ENCODE measurements at places on chromosomes 3 and 15. TPM values are rescaled to one million over a fixed set of nuclear protein-coding genes. Genes with fewer than 3 reads are reported as not detected.

DNA sequence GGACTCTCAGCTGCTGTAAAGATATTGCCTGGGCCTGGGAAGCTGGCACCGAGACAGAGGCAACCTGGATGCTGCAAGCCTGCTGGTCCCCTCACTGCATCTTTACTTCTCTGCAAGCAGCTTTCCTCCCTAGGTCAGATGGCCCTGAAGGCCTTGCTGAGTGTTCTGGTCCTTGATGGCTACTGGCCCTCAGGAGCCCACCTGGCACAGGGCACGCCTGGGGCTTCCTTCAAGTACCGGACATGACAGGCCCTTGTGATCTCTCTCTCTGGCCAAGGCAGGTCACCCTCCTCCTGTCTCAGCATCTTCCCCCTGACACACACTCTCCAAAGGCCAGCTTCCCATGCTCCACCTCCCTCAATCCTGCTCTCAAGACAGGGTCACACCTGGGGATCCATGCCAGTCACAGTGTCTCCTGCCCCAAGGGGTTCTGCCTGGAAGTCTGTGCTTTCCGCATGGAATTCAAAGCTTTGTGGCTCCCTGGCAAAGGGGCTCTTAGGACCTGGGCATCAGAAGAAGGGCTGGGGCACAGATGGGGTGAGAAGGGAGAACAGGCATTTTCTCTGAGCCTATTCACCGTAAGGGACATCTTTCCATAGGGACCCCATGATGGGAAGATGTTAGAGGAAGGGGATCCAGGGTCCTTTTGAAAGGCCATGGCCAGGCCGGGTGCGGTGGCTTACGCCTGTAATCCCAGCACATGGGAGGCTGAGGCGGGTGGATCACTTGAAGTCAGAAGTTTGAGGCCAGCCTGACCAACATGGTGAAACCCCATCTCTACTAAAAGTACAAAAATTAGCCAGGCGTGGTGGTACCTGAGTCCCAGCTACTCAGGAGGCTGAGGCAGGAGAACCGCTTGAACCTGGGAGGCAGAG is 4.7 kb upstream of the PAQR5 start:
- DNase-seq, result no peak

GRCh38 chr15:38549222-38549621 is 15.4 kb downstream of the RASGRP1 start:
- no peak for DNase-seq

FOXB1 gene
- total RNA-seq, result not detected

DNA sequence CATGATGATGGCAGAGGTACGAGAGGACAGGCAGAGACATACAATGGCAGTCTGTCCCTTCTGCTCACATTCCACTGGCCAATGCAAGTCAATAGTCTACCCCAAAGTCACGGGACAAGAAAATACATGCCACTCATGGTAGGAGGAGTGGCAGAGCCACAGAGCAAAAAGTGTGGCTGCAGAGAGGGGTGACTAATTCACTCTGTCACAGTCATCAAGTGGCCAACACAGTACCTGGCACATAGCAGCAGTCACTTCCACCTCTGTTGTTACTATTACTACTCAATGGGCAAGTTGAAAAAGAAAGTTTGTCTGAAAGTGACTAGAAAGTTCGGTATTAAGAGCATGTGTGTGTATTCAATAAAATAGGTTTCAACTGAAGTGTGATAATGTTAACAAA is 91.4 kb downstream of the SMAD3 start:
- no peak for DNase-seq

BSN gene
- total RNA-seq, result 2.4 TPM

DAZL gene
- not detected for total RNA-seq

DNA sequence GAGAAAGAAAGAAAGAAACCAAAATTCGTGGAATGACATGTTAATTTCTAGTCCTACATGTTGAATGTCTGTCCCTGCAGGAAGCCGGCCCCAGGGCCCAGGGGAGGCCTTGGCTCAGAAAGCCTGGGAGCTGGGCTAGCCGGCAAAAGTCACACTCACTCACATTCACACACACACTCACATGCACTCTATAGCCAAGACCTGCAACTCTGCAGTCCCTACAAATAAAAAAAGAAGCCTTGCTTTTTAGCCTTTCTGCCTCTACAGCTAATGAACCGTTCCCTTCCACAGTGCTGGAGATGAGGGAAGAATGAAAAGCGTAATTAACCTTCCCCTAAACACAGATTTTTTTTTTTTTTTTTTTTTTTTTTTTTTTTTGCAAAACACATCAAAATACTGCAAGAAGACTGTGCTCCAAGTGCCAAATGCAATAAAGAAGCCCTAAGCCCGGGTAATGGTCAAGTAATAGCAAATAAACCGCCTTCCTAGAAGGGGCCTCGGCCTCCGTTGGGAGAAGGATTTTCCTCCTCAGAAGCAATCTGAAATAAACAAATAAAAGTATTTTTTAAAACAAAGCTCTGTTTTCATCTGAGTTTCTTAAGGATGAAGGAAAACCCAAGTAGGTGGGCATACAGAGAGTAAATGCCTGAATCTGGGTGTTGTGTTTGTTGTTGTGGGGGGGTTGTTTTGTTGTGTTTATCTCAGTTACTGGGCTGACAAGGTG is 4.3 kb downstream of the MECOM start:
- no peak for DNase-seq

LIPH gene
- total RNA-seq, result 16.7 TPM

DNA sequence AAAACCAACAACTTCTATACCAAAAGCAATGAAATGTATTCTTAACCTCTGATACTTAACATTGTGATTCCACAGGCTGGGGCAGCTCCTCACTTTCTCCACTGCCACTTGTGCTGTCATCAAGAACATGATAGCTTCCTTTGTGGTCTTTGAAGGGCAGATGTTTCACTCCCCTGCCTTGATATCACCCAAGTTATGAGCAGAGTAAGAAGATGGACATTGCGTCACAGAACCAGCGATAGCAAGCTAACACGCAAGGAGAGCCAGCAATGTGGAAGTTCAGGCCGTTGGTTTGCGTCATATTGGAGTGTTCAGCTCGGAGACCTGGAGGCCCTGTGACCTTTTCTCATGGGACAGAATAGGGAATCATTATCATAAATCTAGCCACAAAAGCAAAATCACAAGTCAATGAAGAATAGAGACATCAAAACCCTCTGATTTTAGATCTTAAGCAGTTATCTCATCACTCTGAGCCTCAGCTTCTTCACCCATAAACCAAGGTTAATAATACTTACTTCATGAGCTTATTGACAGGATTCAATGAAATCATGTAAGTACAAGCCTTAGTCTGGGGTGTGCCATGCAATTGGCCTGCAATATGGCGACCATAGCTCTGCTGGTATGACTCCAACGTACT is 183.8 kb upstream of the THBS1 start:
- DNase-seq, result no peak

HIGD2B gene
- not detected for total RNA-seq

Measured in ureter (tissue), 1 donor.